Thyroid gland (tissue), 4 donors: ENCODE measurements at places on chromosomes 5 and 9. TPM values are rescaled to one million over a fixed set of nuclear protein-coding genes. Genes with fewer than 3 reads are reported as not detected.
A peak's percentile ranks its signal among the peaks of the same experiment; 100 is the strongest.

The FSTL4 gene
- 0.13 TPM for total RNA-seq

The RASEF gene
- total RNA-seq: 62.7 TPM

The DMRT3 gene
- 9.1 TPM for total RNA-seq

The ORM1 gene
- not detected for total RNA-seq

The NUTM2G gene
- total RNA-seq: not detected

The MGAT4B gene
- total RNA-seq: 105 TPM

The TXNDC8 gene
- total RNA-seq: not detected

The DIRAS2 gene
- total RNA-seq: 8.4 TPM

The GRXCR2 gene
- not detected for total RNA-seq

The DBH gene
- total RNA-seq: 0.15 TPM

- H3K27ac ChIP-seq: no peak overlapping the region
- no peak for DNase-seq
- no peaks in the 10 kb centered on the region for H3K27me3 ChIP-seq
- H3K36me3 ChIP-seq: no peaks in the 10 kb centered on the region
- no peaks in the 10 kb centered on the region for H3K4me1 ChIP-seq
Measured at GRCh38 chr5:4929092-4929655, 211.0 kb upstream of the ADAMTS16 start.

DNA sequence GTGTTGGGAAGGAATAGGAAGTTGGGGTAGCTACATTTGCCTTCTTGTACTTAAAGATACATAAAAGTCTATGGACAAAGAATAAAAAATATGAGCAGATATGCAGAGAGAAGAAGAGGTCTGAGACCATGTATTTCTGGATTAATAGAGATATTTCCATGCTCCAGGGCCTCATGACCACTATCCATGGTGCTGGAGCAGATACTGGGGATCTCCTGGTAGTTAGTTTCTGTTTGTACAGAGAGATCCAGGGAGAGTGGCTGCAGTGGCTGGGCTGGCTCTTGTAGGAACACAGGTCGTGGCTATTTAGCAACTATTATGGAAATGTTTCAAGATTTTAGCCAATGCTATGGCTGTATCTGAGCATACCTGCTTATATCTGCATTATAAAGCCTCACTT, 184.2 kb upstream of the TMEM161B start:
- DNase-seq: no peak
- no peak overlapping the region for H3K4me3 ChIP-seq
- H3K27ac ChIP-seq: no peak overlapping the region
- no peaks in the 10 kb centered on the region for H3K27me3 ChIP-seq
- H3K4me1 ChIP-seq: no peaks in the 10 kb centered on the region

- peak overlapping the region; percentile 67 for H3K27ac ChIP-seq
- DNase-seq: peak; percentile 98
- no peaks in the 10 kb centered on the region for H3K27me3 ChIP-seq
- H3K4me1 ChIP-seq: peaks cover 23% of the 10 kb centered on the region
- H3K4me3 ChIP-seq: no peak overlapping the region
- no peaks in the 10 kb centered on the region for H3K36me3 ChIP-seq
Measured at GRCh38 chr9:98538626-98539031, 170.1 kb downstream of the GABBR2 start.

DNA sequence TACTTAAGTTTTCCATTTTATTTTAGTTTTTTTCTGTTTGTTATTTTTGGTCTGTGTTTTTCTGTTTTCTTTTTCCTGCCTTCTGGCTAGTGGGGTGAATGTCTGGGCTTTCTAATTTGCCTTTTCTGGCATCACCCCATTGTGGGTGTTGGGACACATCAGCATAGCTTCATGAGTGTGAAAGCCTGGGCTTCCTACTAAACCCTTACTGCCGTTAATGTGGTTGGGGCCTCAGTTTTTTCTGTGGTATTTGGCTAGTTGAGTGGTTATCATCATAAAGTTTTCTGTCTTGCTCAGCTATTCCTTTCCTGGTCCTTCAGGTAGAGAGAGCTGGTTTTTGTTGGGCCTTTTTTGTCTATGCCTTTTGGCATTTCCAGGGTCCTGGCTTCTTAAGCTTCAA, 21.4 kb downstream of the C5orf47 start:
- H3K27me3 ChIP-seq: no peaks in the 10 kb centered on the region
- no peaks in the 10 kb centered on the region for H3K36me3 ChIP-seq
- H3K4me1 ChIP-seq: no peaks in the 10 kb centered on the region
- H3K27ac ChIP-seq: no peak overlapping the region

DNA sequence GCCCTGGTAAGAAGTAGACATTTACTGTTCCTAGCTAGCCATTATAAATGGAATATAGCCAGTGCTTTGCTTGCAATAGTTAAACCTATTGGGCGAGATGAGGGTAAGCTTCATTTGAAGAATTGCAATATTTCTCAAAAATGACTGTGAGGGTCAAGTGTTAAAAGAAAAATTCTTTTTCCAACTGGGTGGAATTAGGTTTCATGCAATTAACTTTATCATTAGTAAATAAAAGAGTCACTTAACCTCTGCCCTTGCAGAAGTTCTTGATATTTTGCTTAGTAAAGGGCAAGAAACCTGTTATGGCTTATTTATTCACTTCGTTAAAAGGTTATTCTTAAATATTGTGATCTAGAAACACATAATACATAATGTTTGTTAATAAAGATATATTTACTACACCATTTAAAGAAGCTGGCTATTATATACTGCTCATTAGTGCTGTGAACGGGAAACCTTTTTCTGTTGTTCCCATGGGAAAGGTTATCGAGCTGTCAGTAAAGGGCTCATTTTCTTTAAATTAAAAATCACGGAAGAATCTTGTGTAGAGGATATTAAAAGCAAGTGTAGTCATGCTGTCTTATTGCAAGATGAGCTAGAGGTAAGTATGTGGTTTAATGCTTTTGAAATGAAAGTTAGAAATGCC, 370.5 kb downstream of the CSNK1G3 start:
- no peak for DNase-seq
- H3K4me3 ChIP-seq: no peak overlapping the region
- H3K27ac ChIP-seq: no peak overlapping the region
- no peaks in the 10 kb centered on the region for H3K36me3 ChIP-seq
- no peaks in the 10 kb centered on the region for H3K27me3 ChIP-seq

GRCh38 chr9:105502276-105502675, 54.4 kb downstream of the FSD1L start:
- no peaks in the 10 kb centered on the region for H3K4me1 ChIP-seq
- DNase-seq: no peak
- no peak overlapping the region for H3K4me3 ChIP-seq
- H3K27me3 ChIP-seq: no peaks in the 10 kb centered on the region
- no peak overlapping the region for H3K27ac ChIP-seq

DNA sequence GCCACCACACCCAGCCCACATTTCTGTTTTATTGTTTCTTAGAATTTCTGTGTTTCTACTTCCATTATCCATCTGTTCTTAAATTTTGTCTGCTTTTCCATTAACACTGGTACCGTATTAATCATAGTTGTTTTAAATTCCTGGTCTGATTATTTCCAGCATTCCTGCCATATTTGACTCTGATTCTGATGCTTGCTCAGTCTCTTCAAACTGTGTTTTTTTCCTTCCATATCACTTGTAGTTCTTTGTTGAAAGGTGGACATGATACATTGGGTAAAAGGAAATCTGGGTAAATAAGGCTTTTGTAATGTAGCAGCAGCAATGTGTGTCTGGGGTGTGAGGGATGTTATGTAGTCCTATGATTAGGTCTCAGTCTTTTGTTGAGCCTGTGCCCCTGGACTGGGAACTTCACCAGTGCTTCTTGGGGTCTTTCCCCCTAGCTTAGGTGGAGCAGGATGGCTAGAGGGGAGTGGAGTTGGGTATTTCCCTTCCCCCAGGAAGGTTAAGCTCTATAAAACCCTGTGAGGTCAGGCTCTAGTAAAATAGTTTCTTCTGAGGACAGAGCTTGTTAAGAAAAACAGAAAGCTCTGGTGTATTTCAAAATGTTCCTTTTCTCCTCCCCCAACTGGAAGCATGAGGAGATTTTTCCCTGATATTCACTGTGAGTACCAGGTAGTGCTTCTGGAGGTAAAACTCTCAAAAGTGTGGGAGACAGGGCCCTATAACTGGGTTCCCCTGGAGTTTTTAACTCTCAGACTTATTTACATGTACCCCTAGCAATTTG, 10.1 kb upstream of the TMOD1 start:
- no peak for DNase-seq
- peaks cover 9% of the 10 kb centered on the region for H3K4me1 ChIP-seq
- H3K4me3 ChIP-seq: no peak overlapping the region
- no peaks in the 10 kb centered on the region for H3K27me3 ChIP-seq

DNA sequence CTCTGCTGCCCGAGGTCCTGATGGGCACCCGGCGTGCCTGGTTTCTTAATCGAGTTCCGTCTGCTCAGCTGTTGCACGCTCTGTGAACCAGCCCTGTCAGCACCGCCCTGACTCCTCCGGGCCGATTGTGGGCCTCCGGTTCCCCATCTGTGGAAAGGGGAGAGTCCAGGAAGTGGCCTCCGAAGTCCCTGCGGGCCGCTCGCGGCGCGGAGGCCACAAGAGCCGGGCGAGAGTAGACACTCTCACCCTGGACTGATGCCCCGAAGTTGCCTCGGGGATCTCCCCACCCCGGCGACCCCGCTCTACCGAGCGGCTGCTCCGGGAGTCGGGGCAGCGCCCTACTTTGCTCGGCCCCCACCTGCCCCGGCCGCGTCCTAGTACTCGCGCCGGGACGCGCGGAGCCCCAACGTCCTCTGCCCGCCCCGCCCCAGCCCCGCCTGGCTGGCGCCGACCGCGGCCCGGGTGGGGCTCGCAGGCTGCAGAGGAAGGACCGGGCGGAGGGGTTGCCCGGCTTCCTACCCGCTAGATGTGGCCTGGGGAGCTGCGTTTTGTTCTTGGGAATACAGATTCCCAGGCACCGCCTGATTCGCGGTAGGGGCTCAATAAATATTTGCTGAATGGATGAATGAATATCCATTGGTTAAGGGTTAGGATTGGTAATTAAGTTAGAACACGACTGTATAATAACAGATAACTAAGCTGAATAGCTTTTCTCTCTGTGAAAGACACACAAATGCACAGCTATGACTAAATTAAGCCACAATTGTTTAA, 935 bp upstream of the ZNF367 start:
- no peaks in the 10 kb centered on the region for H3K27me3 ChIP-seq
- peak; percentile 65 for DNase-seq
- H3K4me3 ChIP-seq: peak overlapping the region; percentile 71
- peaks cover 5% of the 10 kb centered on the region for H3K4me1 ChIP-seq
- H3K36me3 ChIP-seq: no peaks in the 10 kb centered on the region

GRCh38 chr5:149060325-149060724, 2.5 kb downstream of the SH3TC2 start:
- H3K4me3 ChIP-seq: no peak overlapping the region
- no peaks in the 10 kb centered on the region for H3K27me3 ChIP-seq
- H3K36me3 ChIP-seq: no peaks in the 10 kb centered on the region
- H3K27ac ChIP-seq: no peak overlapping the region
- H3K4me1 ChIP-seq: peaks cover 15% of the 10 kb centered on the region

GRCh38 chr9:72984226-72984947, 31.5 kb upstream of the ALDH1A1 start:
- no peaks in the 10 kb centered on the region for H3K36me3 ChIP-seq
- peaks cover 2% of the 10 kb centered on the region for H3K4me1 ChIP-seq
- no peaks in the 10 kb centered on the region for H3K27me3 ChIP-seq
- H3K4me3 ChIP-seq: no peak overlapping the region

GRCh38 chr9:10237584-10237983, 375.2 kb downstream of the PTPRD start:
- no peak for DNase-seq
- H3K27ac ChIP-seq: no peak overlapping the region
- H3K36me3 ChIP-seq: no peaks in the 10 kb centered on the region
- H3K4me3 ChIP-seq: no peak overlapping the region
- no peaks in the 10 kb centered on the region for H3K27me3 ChIP-seq

DNA sequence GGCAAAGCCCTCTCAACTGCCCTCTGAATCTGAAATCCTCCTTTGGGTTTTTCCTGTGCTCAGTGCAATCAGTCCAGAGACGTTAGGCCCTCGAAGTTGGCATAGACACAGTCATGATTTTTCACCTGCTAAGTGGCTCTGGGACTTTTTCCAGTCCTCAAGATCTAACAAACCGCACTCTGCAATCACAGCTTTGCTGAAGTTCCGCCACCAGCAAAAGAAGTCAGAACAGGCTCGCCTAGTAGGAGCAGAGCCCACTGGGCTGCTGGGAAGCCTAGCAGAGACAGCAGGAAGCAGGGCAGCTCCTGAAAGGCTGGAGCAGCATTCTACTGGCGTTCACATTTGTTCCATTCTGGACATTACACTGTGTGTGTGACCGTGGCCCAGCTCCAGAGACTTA, 222.8 kb upstream of the KIF2A start:
- no peaks in the 10 kb centered on the region for H3K27me3 ChIP-seq
- H3K4me3 ChIP-seq: no peak overlapping the region
- H3K36me3 ChIP-seq: no peaks in the 10 kb centered on the region
- no peaks in the 10 kb centered on the region for H3K4me1 ChIP-seq
- DNase-seq: peak; percentile 42
- no peak overlapping the region for H3K27ac ChIP-seq

- no peak for DNase-seq
- no peak overlapping the region for H3K27ac ChIP-seq
- H3K4me3 ChIP-seq: no peak overlapping the region
- H3K4me1 ChIP-seq: no peaks in the 10 kb centered on the region
Measured at GRCh38 chr5:27191786-27192510, 153.6 kb upstream of the CDH9 start.

- H3K27me3 ChIP-seq: no peaks in the 10 kb centered on the region
- H3K4me1 ChIP-seq: no peaks in the 10 kb centered on the region
- DNase-seq: no peak
- no peak overlapping the region for H3K4me3 ChIP-seq
- no peaks in the 10 kb centered on the region for H3K36me3 ChIP-seq
- no peak overlapping the region for H3K27ac ChIP-seq
Measured at GRCh38 chr9:134293031-134293521, 33.2 kb upstream of the RXRA start.

- H3K4me1 ChIP-seq: no peaks in the 10 kb centered on the region
- no peaks in the 10 kb centered on the region for H3K36me3 ChIP-seq
- no peak for DNase-seq
- no peak overlapping the region for H3K27ac ChIP-seq
- H3K4me3 ChIP-seq: no peak overlapping the region
- H3K27me3 ChIP-seq: no peaks in the 10 kb centered on the region
Measured at GRCh38 chr5:130198927-130199326, 294.7 kb downstream of the CHSY3 start.

GRCh38 chr5:40409601-40410000, 270.1 kb upstream of the PTGER4 start:
- H3K27ac ChIP-seq: no peak overlapping the region
- no peak overlapping the region for H3K4me3 ChIP-seq
- DNase-seq: no peak
- H3K4me1 ChIP-seq: peaks cover 10% of the 10 kb centered on the region
- no peaks in the 10 kb centered on the region for H3K36me3 ChIP-seq
- no peaks in the 10 kb centered on the region for H3K27me3 ChIP-seq
